Airway epithelial cell (primary cell): ENCODE measurements at places on chromosomes 2 and 18. TPM values are rescaled to one million over a fixed set of nuclear protein-coding genes. Genes with fewer than 3 reads are reported as not detected.

DYSF gene
- 7.0 and 7.2 TPM in 2 replicates for total RNA-seq

TCF4 gene
- 18.6 and 19.5 TPM in 2 replicates for total RNA-seq

RAPH1 gene
- 9.4 and 38.7 TPM in 2 replicates for total RNA-seq

AQP12B gene
- not detected in 2 replicates for total RNA-seq

HSPD1 gene
- 316 TPM in 2 replicates for total RNA-seq

SPIRE1 gene
- total RNA-seq: 16.2 and 21.4 TPM in 2 replicates
